Fibroblast of skin of back (primary cell): ENCODE measurements at places on chromosomes 16 and 17.

DNA sequence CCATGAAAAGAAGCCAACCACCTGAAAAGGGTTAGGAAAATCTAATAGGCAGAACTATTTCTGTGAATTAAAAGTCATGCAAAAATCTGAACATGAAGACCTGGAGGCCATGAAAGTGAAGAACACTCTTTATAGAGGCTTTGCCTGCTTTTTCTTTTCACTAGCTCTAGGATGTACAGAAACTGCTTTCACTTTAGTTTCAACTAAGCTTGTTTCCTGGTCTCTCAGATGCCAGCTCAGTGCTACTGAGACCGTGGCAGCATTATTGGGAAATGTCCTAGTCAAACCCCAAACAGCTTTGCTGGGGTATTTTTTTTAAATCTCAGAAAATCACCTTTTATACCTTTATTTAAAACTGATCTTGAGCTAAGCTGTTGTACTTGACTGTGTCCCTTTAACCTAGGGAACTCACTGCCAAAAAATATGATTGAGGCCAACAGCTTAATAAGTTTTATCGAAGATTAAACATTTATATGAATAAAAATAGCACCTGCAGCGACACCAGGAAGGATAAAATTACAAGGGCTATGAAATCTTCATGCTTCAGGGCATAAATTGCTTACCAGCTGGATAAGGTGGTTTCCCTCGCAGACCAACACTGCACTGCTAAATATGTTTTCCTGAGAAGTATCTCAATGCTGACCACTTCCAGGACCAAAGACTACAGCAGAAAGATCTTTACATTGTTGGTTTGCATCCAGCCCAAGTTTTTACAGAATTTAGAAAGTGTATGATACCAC is 621.8 kb upstream of the ZFHX3 start:
- DNase-seq = no peak

DNA sequence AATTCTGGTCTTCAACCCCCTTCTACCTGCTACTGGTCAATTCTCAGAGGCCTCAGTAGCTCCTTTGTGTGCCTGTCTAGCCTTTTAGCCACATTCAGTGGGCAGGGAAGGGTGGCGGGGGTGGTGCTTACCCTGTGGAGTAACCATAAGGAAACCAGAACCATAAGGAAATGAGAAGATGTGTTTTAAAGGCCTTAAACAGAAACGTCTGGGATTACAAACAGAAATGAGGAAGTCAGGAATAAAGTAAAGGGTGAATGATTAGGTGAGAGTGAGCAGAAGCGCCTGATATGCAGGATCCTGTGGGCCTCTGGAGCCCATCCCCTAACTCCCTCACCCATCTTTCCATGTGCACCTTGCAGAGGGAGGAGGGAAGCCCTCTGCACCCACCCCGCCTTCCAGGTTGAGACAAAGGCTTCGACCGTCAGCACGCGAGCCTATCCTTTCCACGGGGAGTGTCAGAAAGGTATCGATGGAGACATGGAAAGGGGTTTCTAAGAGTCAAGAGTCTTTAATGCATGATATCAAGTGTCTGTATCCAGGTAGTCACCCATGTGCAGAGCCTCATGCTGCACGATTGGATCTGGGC is 20.4 kb downstream of the KIAA0513 start:
- DNase-seq = no peak

GRCh38 chr17:82627405-82627804 is 20.8 kb downstream of the WDR45B start:
- no peak for DNase-seq

GRCh38 chr17:17555151-17555550 is 36.4 kb downstream of the PEMT start:
- no peak for DNase-seq

GRCh38 chr17:50778471-50778870 is 11.2 kb upstream of the ANKRD40CL start:
- DNase-seq = no peak

GRCh38 chr17:70314096-70314495 is 144.8 kb downstream of the KCNJ2 start:
- peak; percentile 72 for DNase-seq

- DNase-seq = no peak
Observed at GRCh38 chr17:36975922-36976515, 27.3 kb downstream of the AATF start.

GRCh38 chr16:53911513-53911912 is 207.6 kb downstream of the FTO start:
- no peak for DNase-seq

DNA sequence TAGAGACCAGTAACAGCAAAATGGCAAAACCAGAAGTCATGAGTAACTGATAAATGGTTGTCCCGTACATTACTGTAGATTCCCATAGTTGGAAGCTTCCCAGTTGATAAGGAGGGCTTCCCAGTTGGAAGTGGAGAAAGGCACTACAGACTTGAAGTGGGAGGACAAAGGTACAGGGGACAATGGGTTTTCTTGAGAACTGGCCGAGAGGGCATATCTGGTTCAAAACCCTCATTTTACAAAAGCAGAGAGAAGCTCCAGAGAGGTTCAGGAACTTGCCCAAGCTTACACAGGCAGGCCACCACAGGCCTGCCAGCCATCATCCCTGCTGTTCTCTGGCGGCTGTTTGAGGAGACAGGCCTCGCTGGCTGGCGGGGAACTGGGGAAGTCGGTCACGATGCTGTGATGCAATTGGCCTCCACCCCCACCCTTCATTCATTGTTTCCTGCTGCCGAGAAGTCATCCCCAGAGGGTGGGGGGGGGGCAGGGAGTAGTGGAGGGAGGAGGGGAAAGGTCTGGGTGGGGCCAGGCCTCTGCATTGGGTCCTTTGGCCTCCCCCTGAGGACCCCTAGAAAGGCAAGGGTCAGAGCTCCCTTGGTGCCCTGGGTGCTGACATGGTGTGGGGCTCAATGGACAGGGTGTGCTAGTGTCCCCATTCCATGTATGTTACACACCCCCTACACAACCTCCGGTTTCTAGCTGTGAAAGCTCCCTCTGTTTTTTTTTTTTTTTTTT is 3.0 kb downstream of the UBALD2 start:
- DNase-seq = peak; percentile 67

GRCh38 chr16:2598723-2599122 is 60.9 kb downstream of the PDPK1 start:
- no peak for DNase-seq

DNA sequence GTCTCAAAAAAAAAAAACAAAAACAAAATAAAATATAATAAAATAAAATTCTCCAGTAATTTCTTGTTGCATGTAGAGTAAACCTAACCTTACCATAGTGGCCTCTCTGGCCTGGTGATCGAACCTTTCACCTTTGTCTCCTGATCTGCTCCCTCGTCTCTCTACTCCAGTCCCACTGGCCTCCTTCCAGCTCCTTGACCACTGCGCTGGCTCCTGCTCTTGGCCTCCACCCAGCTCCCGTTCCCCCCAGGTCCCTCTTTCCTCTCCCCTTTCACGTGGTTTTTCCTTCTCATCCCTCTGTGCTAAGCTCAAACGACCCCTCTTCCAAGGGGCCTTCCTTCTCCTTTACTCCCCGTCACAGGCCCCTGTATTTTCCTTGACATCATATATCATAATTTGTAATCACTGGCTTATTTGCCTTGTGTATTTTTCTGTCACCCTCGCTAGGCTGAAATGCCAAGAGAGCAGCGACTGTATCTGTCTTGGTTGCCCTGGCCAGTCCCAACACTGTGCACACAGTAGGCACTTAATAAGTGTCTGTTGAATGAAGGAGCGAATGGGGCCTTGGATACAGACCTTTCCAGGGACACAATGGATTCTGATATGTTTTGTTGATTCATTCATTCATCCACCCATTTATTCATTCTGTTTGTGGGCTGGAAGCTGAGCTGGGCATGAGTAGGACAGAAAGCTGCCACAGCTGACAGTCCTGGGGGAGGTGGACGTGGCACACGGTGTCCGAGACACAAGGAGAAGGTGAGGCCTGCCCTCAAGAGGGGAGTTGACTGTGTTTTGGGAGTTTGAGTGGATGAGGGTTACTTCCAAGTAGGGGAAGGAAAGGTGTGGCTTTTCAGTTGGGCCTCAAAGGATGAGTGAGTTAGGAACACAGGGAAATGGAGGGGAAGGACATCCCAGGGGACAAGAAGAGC is 5.8 kb upstream of the SCN4A start:
- no peak for DNase-seq

GRCh38 chr17:15124264-15124595 is 140.9 kb downstream of the PMP22 start:
- DNase-seq = peak; percentile 47

- DNase-seq = no peak
Observed at GRCh38 chr17:76123749-76124581, 17.1 kb downstream of the FOXJ1 start.

DNA sequence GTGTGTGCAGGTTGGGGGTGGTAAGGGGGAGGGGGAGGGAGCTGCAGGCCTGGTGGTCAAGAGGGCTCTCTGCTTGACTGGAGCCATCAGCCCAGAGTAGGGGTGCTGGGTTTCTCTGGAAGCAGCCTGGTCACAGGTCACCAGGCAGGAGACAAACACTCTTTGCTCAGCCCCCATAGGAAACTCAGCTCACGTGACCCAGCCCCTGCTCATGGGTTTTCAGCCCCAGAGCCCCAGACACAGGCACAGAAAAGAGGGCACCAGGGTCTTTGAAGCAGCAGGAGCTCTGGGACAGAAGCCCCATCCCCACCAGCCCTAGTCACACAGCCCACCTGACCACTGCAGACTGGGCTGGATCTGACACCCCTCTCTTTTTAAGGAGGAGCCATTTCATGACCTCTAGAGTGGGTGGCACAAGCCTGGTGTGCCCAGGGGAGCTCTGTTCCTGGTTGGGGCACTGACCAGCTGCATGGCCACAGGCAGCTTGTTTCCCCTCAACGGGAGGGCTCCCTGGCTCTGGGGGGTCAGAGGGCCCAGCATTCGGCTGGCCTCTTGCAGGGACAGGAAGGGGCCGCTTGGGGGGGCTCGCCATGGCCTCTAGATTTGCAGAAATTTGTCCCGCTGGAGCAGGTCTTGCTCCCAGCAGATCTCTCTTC is 13.8 kb upstream of the CD79B start:
- DNase-seq = no peak

DNA sequence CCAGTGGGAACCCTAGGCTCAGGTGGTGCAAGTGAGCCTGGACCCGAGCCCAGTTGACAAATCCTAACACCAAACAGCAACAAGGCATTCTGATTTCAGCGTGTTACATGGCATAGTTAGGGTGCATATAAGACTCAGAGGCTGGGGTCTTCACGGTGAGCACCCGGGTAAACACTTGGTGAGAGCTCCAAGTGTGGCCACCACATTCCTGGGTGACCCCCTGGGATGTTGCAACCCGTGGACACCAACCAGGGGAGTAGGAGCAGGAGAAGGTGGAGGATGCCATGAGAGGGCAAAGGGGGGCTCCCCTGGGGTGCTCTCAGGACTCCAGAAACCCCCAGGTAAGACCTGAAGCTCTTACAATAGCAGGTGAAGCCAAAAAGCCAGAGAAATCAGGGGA is 69.9 kb upstream of the CDH5 start:
- no peak for DNase-seq

DNA sequence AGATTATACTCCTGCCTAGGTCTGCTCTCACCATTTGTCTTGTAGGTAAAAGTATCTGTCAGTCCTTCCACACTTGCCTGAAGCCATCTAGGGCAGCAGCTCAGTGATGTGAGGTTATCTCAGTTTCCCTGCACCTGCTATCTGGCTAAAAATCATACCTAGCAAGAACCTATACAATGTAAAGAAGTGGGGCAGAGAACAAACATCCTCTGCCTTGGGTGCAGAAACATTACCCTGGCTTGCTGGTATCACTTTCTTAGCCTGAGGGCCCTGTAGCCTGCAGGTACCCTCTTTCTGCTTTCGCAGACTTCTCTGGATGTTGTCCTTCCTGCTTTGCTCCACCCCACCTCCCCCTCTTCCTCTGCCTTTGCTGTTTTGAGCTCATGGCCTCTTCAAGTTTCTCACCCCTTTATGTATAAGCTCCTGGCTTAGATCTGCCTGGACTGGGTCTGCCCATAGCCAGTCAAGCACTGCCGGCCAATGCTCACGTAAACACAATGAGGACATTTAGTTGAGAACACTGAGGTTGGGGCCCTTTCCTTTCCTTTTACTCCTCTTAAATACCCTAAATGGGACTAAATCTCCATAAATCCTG is 8.7 kb upstream of the SDK2 start:
- no peak for DNase-seq

DNA sequence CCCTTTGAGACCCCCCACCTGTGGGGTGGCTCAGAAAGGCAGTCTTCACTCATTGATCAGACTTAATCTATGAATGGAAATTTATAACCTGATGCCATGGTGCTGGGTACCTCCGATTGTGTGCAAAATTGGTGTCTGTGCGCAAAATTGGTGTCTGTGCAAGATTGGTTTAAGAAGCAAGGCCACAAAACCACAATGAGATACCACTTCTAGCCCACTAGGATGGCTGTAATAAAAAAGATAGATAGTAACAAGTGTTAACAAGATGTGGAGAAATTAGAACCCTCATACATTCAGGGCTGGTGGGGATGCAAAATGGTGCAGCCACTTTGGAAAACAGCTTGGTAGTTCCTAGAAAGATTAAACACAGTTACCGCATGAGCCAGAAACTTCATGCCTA is 13.9 kb upstream of the CSNK2A2 start:
- no peak for DNase-seq

DNA sequence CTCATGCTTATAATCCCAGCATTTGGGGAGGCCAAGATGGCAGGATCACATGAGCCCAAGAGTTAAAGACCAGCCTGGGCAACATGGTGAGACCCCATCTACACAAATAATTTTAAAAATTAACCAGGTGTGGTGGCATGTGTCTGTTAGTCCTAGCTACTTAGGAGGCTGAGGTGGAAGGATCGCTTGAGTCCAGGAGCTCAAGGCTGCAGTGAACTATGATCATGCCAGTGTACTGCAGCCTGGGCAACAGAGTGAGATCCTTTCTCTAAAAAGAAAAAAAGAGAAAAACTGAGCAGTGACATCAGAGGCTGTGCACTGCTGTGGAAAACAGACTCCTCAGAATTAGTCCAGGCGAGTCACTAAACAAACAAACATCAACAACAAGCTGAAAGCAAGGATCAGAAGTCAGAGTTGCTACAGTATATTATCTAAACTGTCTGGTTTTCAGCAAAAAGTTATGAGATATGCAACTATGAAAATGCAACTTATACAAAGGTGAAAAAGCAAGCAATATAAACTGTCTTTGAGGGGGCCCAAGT is 39.3 kb downstream of the CBFB start:
- DNase-seq = peak; percentile 20

- peak; percentile 88 for DNase-seq
Observed at GRCh38 chr16:80993307-80993706, 13.4 kb downstream of the CMC2 start.

DNA sequence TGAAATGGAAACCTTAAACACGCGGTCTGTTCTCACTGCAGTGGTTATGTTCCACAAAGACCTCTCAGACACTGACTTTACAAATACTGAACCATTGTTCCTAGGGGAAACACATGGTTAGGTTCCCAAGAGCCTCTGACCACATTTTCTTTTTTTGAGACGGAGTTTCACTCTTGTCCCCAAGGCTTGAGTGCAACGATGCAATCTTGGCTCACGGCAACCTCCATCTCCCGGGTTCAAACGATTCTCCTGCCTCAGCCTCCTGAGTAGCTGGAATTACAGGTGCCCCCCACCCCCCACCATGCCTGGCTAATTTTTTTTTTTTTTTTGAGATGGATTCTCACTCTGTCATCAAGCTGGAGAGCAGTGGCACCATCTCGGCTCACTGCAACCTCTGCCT is 179.7 kb downstream of the RBFOX3 start:
- no peak for DNase-seq
